ENCODE measurements at places on chromosomes 12 and 14.

- no peak for DNase-seq
These were observed 29.1 kb upstream of the SOS2 start for GRCh38 chr14:50260511-50260910.

- no peak for DNase-seq
These were observed 287.0 kb downstream of the PCNX1 start for GRCh38 chr14:71194251-71194650.

- no peak for DNase-seq
These were observed 235.3 kb downstream of the PLCZ1 start for GRCh38 chr12:18502422-18502968.

DNA sequence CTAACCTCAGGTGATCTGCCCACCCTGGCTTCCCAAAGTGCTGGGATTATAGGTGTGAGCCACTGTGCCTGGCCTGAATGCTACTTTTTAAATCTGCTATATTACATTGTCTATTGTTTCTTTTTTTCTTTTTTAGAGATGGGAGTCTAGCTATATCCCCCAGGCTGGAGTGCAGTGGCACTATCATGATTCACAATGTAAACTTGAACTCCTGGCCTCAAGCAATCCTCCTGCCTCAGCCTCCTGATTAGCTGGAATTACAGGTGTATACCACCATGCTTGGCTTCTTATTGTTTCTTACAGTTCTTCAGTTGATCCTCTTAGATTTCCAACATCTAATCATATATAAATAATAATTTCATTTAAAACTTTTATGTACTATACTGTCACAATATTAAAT is 15.3 kb upstream of the WDR20 start:
- no peak for DNase-seq

DNA sequence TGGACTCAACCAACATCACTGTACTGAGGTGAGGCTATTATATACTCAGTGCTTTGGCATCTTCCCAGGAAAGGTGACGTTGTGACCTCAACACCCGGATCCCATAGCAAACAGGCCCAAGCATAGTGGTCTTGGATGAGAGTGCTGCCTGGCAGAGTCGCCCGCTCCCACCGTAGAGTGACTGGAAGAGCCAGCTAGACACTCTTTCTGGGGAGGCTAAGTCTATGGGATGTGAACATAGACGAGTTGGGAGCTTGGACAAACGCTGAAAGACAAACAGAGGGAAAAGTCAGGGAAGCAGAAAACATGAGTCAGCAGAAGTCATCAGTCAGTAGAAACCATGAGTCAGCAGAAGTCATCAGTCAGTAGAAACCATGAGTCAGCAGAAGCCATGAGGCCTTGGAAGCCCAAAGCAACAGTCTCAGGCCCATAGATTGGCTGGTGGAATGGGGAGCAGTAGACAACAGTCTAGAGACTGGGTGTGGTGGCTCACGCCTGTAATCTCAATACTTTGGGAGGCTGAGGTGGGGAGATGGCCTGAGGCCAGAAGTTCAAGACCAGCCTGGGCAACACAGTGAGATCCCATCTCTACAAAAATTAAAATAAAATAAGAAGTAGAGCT is 66.4 kb upstream of the MAP1LC3B2 start:
- DNase-seq: no peak

GRCh38 chr12:43957732-43958372 is 122.0 kb downstream of the TMEM117 start:
- no peak for DNase-seq

DNA sequence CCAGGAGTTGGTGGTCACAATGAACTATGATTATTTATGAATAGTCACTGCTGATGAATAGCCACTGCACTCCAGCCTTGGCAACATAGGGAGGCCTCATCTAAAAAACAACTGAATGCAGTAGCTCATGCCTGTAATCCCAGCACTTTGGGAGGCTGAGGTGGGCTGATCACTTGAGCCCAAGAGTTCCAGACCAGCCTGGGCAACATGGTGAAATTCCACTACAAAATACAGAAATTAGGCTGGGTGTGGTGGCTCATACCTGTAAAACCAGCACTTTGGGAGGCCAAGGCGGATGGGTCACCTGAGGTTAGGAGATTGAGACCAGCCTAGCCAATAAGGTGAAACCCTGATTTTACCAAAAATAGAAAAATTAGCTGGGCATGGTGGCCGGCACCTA is 13.5 kb upstream of the FAM177A1 start:
- DNase-seq: no peak

- no peak for DNase-seq
These were observed 88.1 kb upstream of the CPSF6 start for GRCh38 chr12:69151254-69151764.

- DNase-seq: no peak
These were observed 57.9 kb upstream of the DCN start for GRCh38 chr12:91240386-91241095.

GRCh38 chr14:99668307-99669295 is 15.5 kb upstream of the CYP46A1 start:
- no peak for DNase-seq

- DNase-seq: no peak
These were observed 185.1 kb upstream of the CDKN3 start for GRCh38 chr14:54211551-54212308.

GRCh38 chr12:107254258-107254856 is 161.0 kb upstream of the CRY1 start:
- DNase-seq: no peak

DNA sequence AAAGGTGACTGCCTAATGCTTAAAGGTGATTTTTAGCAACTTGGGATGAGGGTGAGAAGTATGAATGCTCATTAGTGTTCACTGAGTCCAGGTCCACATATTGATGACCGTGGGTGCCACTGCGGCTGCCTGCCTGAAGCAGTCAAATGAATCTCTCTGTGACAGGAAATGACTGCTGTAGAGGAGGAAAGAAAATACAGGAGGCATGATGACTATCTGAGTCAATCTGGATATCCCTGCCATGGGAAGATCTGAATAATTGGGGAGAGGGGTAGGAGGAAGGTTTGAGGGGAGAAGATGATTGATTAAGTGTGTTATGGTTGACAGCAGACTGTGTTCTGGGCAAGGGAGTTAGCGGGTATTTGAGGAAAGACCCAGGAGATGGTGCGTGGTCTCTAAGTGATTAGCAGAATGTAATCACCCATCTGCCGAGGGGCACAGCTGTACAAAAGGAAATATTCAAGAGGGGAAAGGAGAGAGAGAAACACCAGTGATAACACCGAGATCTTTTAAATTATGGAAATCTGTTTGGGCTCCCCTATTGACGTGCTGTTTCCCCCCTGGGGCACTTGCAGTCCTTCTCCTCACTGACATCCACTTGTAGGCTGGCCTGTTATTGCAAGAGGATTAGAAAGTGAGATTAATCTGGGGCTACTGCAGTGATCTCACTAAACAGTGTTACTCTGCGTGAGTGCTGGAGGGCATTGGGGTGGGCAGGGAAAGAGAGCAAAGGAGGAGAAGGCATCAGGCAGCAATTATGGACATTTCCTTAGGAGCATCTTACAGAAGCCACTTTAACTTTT is 97.7 kb downstream of the AKAP6 start:
- DNase-seq: no peak

- no peak for DNase-seq
These were observed 179.4 kb downstream of the EFCAB11 start for GRCh38 chr14:89775151-89775550.

GRCh38 chr14:96037891-96038557 is 1.1 kb upstream of the C14orf132 start:
- no peak for DNase-seq

- no peak for DNase-seq
These were observed 7.7 kb downstream of the CBX5 start for GRCh38 chr12:54272214-54272613.

All from activated T-cell treated with anti-CD3 and anti-CD28 coated beads for 24 hours (primary cell).